ENCODE measurements at places on chromosomes 5 and 9.

DNA sequence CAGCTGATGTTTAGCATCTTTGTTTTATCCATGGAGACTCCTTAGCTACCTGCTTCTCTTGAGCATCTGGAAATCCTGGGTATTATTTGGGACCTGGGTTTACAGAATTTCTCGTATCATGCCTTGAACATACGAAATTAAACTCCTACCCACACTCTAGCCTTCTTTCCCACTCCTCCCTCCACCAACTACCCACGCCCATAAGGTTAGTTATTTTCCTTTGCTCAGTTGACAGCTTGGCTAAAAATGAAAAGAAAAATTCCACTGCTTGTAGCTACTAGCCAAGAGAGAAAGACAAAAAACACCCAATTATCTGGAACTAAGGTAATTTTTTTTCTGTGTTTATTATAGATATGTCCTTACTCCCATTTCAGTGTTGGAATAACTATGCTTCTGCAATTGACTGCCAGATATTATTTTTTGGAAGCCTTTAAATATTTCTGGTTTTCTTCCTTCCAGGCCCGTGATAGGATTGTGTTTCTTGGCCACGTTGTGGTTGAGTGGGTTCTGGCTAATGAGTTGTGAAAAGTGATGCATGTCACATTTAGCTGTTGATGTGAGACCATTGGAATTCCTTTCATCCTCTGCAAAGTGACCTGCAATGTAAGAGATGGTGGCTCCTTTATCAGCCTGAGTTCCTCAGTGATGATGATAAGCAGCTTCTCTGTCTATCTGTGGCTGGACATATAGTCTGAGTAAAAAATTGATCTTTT is 308.1 kb downstream of the LRRC70 start:
- no peak for DNase-seq
- no peaks in the 10 kb centered on the region for H3K27me3 ChIP-seq
- no peak overlapping the region for H3K27ac ChIP-seq
- no peaks in the 10 kb centered on the region for H3K4me1 ChIP-seq
- no peaks in the 10 kb centered on the region for H3K36me3 ChIP-seq

GRCh38 chr5:140114341-140115185 is 654 bp downstream of the PURA start:
- peak overlapping the region; percentile 87 for H3K27ac ChIP-seq
- H3K36me3 ChIP-seq, result peaks cover 10% of the 10 kb centered on the region
- no peaks in the 10 kb centered on the region for H3K27me3 ChIP-seq
- H3K4me3 ChIP-seq, result peak overlapping the region; percentile 88
- peak; percentile 69 for DNase-seq
- H3K4me1 ChIP-seq, result peaks cover 62% of the 10 kb centered on the region

GRCh38 chr9:135963938-135964337 is 2.8 kb upstream of the UBAC1 start:
- H3K4me3 ChIP-seq, result no peak overlapping the region
- peaks cover 1% of the 10 kb centered on the region for H3K36me3 ChIP-seq

GRCh38 chr9:114820776-114821501 is 15.1 kb upstream of the TNFSF15 start:
- no peak overlapping the region for H3K4me3 ChIP-seq
- H3K36me3 ChIP-seq, result no peaks in the 10 kb centered on the region
- H3K27me3 ChIP-seq, result no peaks in the 10 kb centered on the region
- DNase-seq, result no peak
- no peak overlapping the region for H3K27ac ChIP-seq

GRCh38 chr9:115211413-115212124 is 93.6 kb upstream of the TNC start:
- H3K27ac ChIP-seq, result no peak overlapping the region
- H3K4me3 ChIP-seq, result no peak overlapping the region
- no peaks in the 10 kb centered on the region for H3K36me3 ChIP-seq
- H3K27me3 ChIP-seq, result no peaks in the 10 kb centered on the region

- H3K36me3 ChIP-seq, result no peaks in the 10 kb centered on the region
- DNase-seq, result no peak
- no peak overlapping the region for H3K27ac ChIP-seq
- peaks cover 26% of the 10 kb centered on the region for H3K27me3 ChIP-seq
- no peak overlapping the region for H3K4me3 ChIP-seq
Observed at GRCh38 chr9:134707031-134707680, 65.6 kb downstream of the COL5A1 start.

- H3K4me1 ChIP-seq, result peaks cover 6% of the 10 kb centered on the region
- DNase-seq, result peak; percentile 18
- no peak overlapping the region for H3K4me3 ChIP-seq
- no peak overlapping the region for H3K27ac ChIP-seq
- H3K36me3 ChIP-seq, result peaks cover 77% of the 10 kb centered on the region
- no peaks in the 10 kb centered on the region for H3K27me3 ChIP-seq
Observed at GRCh38 chr9:130869250-130869649, 27.4 kb downstream of the QRFP start.

DNA sequence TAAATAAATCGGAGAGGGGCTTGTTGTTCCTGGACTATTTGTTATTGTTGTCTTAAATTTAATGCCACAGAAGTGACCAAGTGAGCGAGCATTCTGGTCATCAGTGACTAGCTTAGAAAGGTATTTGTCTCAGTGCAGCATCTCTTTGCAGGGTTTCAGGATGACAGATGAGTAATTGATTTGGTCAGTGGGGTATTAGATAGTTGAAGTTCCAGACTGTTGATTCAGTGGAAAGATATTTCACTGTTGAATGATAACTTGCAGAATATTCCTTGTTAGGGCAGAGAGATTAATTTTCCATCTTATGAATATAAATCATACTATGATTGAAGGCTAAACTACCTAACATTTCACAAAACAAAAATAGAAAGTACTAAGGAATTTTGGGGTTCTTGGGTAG is 122.4 kb downstream of the TRIO start:
- H3K27me3 ChIP-seq, result no peaks in the 10 kb centered on the region
- peak overlapping the region; percentile 74 for H3K4me3 ChIP-seq
- H3K36me3 ChIP-seq, result no peaks in the 10 kb centered on the region
- DNase-seq, result peak; percentile 54
- peak overlapping the region; percentile 80 for H3K27ac ChIP-seq
- peaks cover 61% of the 10 kb centered on the region for H3K4me1 ChIP-seq

GRCh38 chr9:129071526-129072126 is 9.3 kb upstream of the DOLPP1 start:
- DNase-seq, result no peak
- peaks cover 12% of the 10 kb centered on the region for H3K36me3 ChIP-seq
- no peaks in the 10 kb centered on the region for H3K27me3 ChIP-seq
- H3K4me1 ChIP-seq, result no peaks in the 10 kb centered on the region
- no peak overlapping the region for H3K4me3 ChIP-seq
- no peak overlapping the region for H3K27ac ChIP-seq

DNA sequence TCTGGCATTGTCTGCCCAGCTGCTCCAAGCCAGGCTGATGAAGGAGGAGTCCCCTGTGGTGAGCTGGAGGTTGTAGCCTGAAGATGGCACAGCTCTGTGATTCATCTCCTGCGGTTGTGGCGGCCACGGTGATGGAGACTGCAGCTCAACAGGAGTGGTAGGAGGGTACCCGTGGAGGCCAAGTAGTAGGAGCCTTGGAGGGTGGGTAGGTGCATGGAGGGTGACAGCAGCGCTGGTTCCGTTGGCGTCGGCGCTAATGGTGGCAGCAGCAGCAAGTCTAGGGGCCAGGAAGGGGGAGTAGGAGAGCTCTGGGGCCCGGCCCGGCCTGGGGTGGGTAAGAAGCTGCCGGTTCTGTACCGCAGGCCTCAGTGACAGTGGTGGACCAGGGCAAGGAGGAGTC is 22.4 kb upstream of the TRIM52 start:
- DNase-seq, result peak; percentile 17
- H3K4me1 ChIP-seq, result no peaks in the 10 kb centered on the region
- no peaks in the 10 kb centered on the region for H3K36me3 ChIP-seq
- no peak overlapping the region for H3K27ac ChIP-seq
- no peaks in the 10 kb centered on the region for H3K27me3 ChIP-seq
- no peak overlapping the region for H3K4me3 ChIP-seq

DNA sequence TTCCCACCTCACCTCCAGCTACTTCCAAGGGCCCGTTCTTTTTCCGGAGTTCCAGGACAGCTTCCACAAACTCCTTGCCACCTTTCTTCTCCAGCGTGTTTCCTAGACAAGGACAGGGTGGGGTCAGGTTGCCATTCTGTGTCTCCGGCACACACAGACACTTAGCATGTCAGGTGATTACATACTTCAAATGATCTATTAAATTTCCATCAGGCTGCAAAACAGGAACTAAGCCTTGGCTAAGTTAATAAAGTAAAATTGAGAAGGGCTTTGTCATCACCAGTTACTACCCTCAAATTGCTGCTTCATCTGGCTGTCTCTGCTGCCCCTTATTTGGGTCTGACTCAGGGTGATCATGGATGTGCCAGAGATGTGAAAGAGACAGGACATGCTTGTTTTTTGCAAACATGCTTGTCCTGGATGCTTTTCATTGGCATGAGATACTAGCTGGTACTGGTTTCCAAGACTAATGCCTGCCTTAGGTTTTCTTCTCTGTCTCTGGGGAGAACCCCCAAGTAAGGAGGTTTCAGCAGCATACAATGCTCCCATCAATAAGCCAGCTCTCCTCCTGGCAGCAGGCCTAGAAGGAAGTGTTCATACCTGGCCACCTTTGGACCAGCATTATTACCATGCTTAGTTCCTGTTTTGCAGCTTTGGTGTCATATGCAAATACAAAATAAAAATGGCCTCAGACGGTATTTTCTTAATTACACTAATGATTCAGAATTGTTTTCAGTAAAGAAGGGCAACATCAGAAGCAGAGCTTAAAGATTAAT is 52.9 kb downstream of the MACROH2A1 start:
- peaks cover 9% of the 10 kb centered on the region for H3K4me1 ChIP-seq
- H3K27ac ChIP-seq, result no peak overlapping the region
- H3K36me3 ChIP-seq, result peaks cover 62% of the 10 kb centered on the region
- H3K4me3 ChIP-seq, result no peak overlapping the region
- H3K27me3 ChIP-seq, result no peaks in the 10 kb centered on the region

- peak; percentile 69 for DNase-seq
- H3K36me3 ChIP-seq, result no peaks in the 10 kb centered on the region
- peaks cover 34% of the 10 kb centered on the region for H3K4me1 ChIP-seq
- no peak overlapping the region for H3K4me3 ChIP-seq
- H3K27me3 ChIP-seq, result no peaks in the 10 kb centered on the region
- no peak overlapping the region for H3K27ac ChIP-seq
Observed at GRCh38 chr5:57684299-57684702, 201.7 kb upstream of the ACTBL2 start.

- no peak for DNase-seq
- no peaks in the 10 kb centered on the region for H3K27me3 ChIP-seq
- no peak overlapping the region for H3K27ac ChIP-seq
Observed at GRCh38 chr5:2894736-2895135, 143.3 kb upstream of the IRX2 start.

- no peak overlapping the region for H3K4me3 ChIP-seq
- H3K36me3 ChIP-seq, result no peaks in the 10 kb centered on the region
- H3K4me1 ChIP-seq, result peaks cover 6% of the 10 kb centered on the region
- H3K27me3 ChIP-seq, result no peaks in the 10 kb centered on the region
Observed at GRCh38 chr5:42377496-42377895, 45.7 kb upstream of the GHR start.

- H3K4me3 ChIP-seq, result no peak overlapping the region
- no peak for DNase-seq
- H3K4me1 ChIP-seq, result no peaks in the 10 kb centered on the region
- no peaks in the 10 kb centered on the region for H3K36me3 ChIP-seq
- peaks cover 11% of the 10 kb centered on the region for H3K27me3 ChIP-seq
Observed at GRCh38 chr9:99773468-99774138, 48.1 kb upstream of the NR4A3 start.

DNA sequence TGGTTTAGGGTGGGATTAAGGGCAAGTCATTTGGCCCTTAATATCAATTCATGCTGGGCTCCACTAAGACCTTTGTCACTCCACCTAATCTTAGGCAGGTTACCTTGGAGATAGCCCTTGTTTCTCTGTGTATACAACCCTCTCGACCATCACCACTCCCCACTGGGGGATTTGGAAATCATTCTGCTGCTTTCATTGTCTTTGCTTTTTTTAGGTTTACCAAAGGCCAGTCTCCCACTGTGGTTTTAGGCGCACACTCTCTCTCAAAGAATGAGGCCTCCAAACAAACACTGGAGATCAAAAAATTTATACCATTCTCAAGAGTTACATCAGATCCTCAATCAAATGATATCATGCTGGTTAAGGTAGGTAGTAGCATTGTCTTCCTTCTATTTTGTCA is 6.2 kb downstream of the GZMK start:
- no peak overlapping the region for H3K4me3 ChIP-seq
- DNase-seq, result no peak
- no peak overlapping the region for H3K27ac ChIP-seq
- H3K4me1 ChIP-seq, result no peaks in the 10 kb centered on the region
- H3K36me3 ChIP-seq, result no peaks in the 10 kb centered on the region
